ENCODE measurements at places on chromosomes 12 and 14.

DNA sequence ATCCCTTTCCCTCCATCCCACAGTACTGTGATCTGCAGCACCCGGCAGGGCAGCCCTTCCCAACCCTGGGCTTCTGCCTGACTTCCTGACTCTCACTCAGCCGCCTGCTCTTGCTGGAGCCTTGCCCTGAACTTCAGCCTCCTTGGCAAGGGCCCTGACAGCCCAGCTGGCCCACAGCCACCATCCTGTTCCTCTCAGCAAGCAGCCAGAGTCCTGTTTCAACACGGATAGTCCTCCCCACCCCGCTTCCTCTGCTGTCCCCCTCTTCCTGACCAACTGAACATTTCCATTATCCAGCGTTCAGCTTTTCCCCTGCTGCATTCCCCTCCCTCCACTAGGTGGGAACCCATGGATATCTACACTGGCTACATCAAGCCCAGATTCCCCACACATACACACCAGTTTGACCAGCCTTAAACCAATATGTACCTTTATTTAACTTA, 74.0 kb upstream of the MDM1 start:
- DNase-seq = no peak

DNA sequence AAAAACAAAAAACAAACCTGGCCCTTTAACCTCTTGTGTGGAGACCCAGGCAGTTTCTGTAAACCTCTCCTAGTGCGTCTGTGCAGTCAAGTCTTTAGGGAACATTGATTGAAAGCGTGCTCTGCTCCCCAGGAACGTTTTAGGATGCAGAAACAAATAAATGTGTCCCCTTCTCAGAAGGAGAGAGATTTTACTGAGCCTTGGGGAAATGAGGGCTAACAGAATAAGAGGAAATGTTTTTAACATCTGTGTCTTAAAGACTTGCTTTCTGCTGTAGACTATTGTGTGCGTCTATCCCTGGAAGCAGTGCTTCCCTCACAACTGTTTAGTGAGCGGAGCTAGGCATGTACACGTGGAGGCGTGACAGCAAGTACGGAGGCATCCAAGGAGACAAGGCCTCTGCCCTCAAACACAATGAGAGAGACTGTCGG, 54.3 kb downstream of the TECPR2 start:
- no peak for DNase-seq

GRCh38 chr12:93430280-93430679, 11.5 kb downstream of the UBE2N start:
- DNase-seq = no peak

DNA sequence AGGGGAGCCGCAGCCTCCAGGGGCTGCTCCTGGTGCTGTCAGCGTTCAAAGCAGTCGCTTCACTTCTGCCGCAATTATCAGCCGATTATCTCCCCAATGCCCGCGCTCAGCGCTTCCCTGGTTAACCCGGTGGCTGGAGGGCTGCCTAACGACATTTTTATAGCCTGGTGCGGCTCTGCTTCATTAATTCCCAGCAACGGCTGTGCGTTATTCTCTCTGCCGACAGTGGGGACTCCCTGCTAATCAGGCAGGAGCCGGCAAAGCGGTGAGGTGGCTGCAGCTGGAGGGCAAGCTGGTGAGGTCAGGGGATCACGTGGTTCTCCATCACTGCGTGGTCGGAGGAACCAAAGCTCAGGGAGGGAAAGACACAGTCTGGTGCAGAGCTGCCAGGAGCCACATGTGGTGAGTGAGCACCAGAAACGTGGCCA, 62.9 kb downstream of the GLRX5 start:
- no peak for DNase-seq

GRCh38 chr12:39341179-39341578, 101.7 kb downstream of the KIF21A start:
- DNase-seq = no peak
